ENCODE measurements at places on chromosomes 1 and 21.

DNA sequence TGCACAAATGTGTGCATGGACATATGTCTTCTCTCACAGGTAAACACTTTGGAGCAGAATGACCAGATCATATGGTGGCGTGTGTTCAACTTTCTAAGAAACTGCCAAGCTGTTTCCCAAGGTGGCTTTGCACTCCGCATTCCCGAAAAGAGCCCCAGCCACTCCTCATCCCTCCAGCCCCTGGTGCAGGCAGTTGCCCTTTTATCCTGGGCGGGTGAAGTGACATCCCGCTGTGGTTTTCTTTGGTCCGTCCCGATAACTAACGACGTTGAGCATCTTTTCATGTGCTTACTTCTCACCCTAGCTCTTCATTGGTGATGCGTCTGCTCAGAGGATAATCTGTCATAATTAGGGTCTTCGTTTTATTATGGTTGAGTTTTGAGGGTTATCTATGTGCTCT, 612.5 kb downstream of the MATN1 start:
- DNase-seq, result no peak

DNA sequence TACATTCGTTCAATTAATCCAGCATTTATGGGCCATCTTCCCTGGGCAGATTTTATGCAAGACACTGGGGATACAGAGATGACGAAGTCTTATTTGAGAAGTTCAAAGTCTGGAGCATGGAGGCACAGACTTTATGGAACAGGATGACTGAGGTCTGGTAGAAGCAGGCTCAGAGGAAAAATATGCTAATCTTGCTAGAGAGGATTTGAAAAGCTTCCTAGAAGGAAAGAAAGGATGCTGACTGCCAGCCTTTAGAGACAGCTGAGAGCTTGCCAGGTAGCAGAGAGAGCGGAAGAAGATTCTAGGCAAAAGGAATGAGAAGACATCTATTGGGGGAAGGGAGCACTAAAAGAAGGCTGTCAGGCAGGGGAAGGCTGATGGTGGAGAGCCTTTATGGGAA, 75.5 kb upstream of the ATP5PO start:
- DNase-seq, result no peak

DNA sequence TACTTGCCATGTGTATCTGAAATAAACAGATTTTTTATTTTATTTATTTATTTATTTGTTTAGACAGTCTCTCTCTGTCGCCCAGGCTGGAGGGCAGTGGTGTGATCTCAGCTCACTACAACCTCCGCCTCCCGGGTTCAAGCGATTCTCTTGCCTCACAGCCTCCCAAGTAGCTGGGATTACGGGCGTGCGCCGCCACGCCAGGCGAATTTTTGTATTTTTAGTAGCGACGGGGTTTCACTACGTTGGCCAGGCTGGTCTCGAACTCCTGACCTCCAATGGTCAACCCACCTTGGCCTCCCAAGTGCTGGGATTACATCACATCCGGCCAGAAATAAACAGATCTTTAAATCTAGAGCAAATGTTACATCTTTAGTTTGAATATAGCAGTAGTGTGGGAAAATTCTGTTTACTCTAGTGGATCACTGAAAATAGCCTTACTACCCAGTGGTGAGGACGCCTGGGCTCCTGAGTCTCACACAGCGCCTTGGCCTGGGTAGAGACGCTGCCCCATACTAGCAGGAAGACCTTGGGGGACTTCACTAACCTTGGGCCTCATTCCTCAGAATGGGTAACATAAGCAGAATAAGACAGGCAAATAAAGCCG, 709 bp downstream of the GART start:
- no peak for DNase-seq

DNA sequence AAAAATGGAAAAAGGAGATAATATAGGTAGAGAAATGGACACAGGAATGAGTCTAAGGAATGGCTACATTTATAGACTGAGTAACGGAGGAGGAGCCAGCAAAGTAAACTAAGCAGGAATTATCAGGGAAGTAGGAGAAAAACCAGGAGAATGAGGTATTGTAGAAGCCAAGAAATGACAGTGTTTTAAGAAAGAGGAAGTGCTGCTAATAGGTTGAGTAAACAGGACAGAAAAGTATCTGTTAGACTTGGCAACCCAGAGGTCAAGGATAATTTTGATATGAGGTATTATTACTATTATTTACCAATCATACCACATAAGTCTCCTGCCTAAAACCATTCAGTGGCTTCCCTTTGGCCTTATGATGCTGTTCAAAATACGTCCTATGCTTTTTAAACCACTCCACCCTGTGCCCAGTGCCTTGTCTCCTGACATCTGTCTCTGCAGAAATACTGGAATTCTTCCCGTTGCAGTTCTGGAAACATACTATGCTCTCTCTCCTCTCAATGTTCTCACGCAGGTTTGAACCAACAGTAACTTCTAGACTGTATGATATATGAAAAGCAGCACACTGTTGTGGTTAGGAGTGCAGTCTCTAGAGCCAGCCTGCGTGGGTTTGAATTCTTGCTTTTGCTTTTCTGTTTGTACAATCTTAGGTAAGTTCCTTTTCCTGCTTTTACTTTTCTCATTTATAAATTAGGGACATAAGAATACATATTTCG, 24.6 kb upstream of the NEK7 start:
- no peak for DNase-seq

DNA sequence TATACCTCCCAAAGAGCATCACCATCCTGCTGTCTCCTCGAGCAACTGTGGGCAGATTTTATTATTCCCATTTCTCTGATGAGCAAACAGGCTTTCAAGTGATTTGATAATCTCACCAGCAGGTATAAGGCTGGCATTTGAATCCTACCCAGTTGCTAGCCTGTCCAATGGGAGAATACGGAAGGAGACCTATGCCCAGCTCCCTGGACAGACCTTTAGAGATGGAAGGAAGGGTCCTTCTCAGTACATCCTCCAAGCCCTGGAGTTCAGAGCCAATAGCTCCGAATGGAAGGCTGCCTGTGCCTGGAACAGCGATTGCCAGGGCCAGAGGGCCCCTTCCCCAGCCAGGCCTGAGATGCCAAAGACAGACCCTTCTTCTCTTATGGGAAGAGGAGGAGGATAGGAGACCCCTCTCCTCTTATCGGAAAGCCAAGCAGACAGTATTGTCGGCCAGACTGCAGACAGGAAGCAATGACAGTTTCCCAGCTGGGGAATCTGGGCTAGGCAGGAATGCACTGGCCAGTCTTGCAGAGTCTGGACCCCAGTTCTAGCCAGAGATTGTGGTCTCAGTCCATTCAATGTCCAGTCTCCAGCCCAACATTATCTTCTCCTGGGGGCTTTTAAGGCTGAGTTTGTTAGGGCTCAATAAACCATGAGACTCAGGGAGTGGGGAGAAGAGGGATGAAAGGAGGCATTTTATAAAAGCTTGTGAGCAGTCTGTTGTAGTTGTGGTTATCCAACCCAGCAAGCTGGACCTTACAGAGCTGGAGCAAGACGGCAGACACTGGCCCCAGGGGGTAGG, 2.0 kb downstream of the IFFO2 start:
- no peak for DNase-seq

GRCh38 chr21:25564349-25564948, 42.8 kb downstream of the MRPL39 start:
- no peak for DNase-seq

DNA sequence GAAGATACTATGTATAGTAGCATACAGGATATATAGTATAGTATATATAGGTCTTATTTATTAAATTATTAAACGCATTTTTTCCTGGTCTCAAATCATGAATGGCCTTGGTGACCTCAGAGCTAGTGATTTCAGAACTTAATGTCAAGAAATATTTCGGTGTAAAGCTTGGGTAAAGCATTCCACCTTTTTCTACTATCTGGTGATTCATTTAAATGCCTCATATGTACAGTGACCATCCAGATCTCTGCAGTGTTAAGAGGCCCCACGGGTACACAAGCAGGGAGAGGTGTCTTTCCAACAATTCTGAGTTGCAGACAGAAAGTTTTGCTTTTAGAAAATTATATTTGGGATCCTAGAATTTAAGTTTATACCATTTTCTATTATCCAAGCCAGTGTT, 626.5 kb downstream of the PTPRC start:
- no peak for DNase-seq
